ENCODE measurements at places on chromosomes 2 and 18. TPM values are rescaled to one million over a fixed set of nuclear protein-coding genes. Genes with fewer than 3 reads are reported as not detected.

The UGT1A8 gene
- not detected for total RNA-seq

The UGT1A3 gene
- total RNA-seq = not detected

The CDH20 gene
- not detected for total RNA-seq

The CHRNG gene
- total RNA-seq = not detected

The EN1 gene
- total RNA-seq = not detected

The MAPRE3 gene
- total RNA-seq = 29.9 TPM

The KCTD18 gene
- 31.7 TPM for total RNA-seq

The CLEC4F gene
- total RNA-seq = 0.54 TPM

DNA sequence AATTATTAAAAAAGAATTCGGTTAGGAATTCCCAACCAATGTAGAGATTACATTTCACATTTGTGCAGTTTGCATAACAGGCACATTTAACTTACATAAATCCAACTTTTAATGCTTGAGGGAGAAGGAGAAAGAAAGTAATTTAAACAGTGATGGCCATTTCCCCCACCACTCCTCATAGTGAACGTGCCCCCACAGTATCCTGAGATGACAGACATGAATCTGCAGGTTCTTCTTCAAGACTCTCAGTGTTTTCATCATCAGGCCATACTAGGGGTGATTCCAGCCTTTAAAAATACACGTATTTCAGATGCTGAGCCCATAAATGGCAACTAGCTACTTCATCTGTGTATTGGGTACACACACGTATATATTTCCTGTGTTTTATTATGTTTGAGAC is 51.3 kb upstream of the WIPF1 start:
- H3K4me1 ChIP-seq = peaks cover 2% of the 10 kb centered on the region
- H3K27me3 ChIP-seq = no peaks in the 10 kb centered on the region
- peaks cover 2% of the 10 kb centered on the region for H3K36me3 ChIP-seq
- no peak overlapping the region for H3K27ac ChIP-seq
- no peak for DNase-seq
- no peak overlapping the region for H3K4me3 ChIP-seq

DNA sequence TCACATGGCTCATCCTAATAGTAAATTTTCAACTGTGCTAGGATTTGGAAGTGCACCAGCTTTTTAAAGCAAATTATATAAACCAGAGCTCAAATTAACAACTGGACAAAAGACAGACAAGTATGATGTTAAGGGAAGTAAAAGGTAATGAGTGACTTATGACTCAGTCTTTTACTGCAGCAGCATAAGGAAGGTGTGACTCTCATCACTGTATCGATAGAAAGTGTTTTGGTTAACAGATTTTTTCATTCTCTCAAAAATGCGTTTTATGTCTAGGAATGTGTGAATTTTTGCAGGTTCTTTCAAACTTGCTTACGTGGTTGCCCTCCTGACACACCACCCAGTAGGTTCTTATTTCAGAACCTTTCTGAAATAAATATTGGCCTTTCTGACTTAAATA is 244.2 kb upstream of the BOD1L2 start:
- H3K4me3 ChIP-seq = no peak overlapping the region
- no peak for DNase-seq
- H3K36me3 ChIP-seq = no peaks in the 10 kb centered on the region

- H3K4me3 ChIP-seq = no peak overlapping the region
- no peak for DNase-seq
- H3K4me1 ChIP-seq = peaks cover 29% of the 10 kb centered on the region
- no peaks in the 10 kb centered on the region for H3K27me3 ChIP-seq
Measured at GRCh38 chr2:207126724-207127308, 38.9 kb downstream of the KLF7 start.

GRCh38 chr2:176565641-176566323 is 296.5 kb downstream of the MTX2 start:
- H3K4me1 ChIP-seq = no peaks in the 10 kb centered on the region
- H3K4me3 ChIP-seq = no peak overlapping the region
- H3K27ac ChIP-seq = no peak overlapping the region
- H3K27me3 ChIP-seq = no peaks in the 10 kb centered on the region
- no peaks in the 10 kb centered on the region for H3K36me3 ChIP-seq
- DNase-seq = no peak

DNA sequence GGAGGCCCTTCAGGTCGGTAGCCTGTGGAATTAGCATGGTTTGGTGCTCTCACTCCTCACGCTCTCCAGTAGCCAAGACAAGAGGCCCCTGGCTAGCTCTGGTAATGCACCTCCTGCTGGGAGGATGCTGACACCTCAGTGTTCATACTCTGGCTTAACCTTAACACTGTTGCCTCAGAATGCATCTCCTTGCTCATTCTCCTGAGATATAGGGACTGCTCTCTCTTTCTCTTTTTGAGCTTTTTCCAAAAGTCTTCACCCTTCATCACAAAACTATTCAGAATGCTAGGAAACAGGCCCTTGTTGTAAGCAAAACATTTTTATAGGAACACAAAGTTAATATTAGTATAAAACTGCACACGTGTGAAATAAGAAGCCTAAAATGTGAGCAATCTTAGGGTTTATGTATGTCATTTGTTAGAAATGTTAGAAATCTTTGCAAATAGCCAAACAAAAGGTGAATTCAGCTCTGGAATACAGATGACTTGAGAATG is 17.3 kb upstream of the IMPA2 start:
- H3K4me1 ChIP-seq = peaks cover 9% of the 10 kb centered on the region
- no peak for DNase-seq
- H3K36me3 ChIP-seq = no peaks in the 10 kb centered on the region
- H3K27ac ChIP-seq = peak overlapping the region; percentile 44
- no peak overlapping the region for H3K4me3 ChIP-seq

- no peak overlapping the region for H3K27ac ChIP-seq
- no peaks in the 10 kb centered on the region for H3K36me3 ChIP-seq
- no peaks in the 10 kb centered on the region for H3K4me1 ChIP-seq
- no peak for DNase-seq
Measured at GRCh38 chr2:34320056-34320455, 721.0 kb upstream of the FAM98A start.

DNA sequence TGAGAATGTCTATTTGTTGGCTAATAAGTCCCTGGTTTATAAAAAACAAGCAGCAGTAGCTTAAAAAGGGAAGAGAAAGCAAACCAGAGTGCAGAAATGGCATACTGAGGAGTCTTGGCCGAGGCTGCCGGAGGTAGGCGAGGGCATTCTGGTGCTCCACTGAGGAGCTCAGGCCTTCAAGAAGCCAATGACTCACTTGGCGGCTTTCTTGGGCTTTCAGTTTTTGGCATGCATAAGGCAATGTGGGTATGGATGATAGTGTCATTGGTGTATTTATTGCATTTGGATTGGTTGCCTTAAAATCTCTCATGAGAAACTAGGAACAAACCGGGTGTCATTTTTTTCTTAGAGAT is 119.6 kb upstream of the ARL5A start:
- peaks cover 30% of the 10 kb centered on the region for H3K4me1 ChIP-seq
- no peaks in the 10 kb centered on the region for H3K36me3 ChIP-seq
- peak overlapping the region; percentile 87 for H3K27ac ChIP-seq
- H3K4me3 ChIP-seq = peak overlapping the region; percentile 68
- H3K27me3 ChIP-seq = no peaks in the 10 kb centered on the region
- peak; percentile 72 for DNase-seq

DNA sequence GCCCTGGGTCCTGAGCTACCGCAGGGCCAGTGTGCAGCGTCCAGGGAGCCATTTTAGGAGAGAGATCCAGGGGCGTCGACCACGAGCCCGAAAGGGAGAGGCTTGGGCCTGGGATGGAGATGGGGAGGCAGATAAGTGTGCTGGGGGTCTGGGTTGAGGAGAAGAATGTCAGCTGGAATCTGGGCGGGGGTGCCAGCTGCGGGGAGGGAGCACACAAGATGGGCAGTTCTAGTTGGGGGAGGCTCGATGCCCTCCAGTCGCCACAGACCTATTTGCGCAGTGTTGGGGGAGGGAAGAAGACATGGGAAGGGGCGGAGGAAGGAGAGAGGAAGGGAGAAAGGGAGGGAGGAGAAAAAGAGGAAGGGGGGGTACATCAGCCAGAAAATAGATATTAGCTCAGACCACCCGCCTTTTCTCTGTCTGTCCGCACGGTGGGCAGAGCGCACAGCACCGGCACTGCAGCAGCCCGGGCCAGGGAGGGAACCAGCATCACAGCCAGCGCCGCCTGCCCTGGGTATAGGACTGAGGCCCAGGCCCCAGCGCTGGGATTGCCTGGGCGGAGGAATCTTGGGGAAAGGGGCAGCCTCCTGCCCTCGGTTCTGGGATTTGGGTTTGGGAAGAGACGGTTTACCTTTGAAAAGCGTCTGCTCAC is 1.9 kb upstream of the HOXD11 start:
- no peaks in the 10 kb centered on the region for H3K36me3 ChIP-seq
- H3K27ac ChIP-seq = no peak overlapping the region
- H3K4me1 ChIP-seq = peaks cover 12% of the 10 kb centered on the region
- H3K4me3 ChIP-seq = peak overlapping the region; percentile 18
- peaks cover 52% of the 10 kb centered on the region for H3K27me3 ChIP-seq

GRCh38 chr2:161420406-161421074 is 4.4 kb downstream of the TBR1 start:
- peaks cover 43% of the 10 kb centered on the region for H3K27me3 ChIP-seq
- H3K4me1 ChIP-seq = no peaks in the 10 kb centered on the region
- H3K4me3 ChIP-seq = no peak overlapping the region
- no peak overlapping the region for H3K27ac ChIP-seq

DNA sequence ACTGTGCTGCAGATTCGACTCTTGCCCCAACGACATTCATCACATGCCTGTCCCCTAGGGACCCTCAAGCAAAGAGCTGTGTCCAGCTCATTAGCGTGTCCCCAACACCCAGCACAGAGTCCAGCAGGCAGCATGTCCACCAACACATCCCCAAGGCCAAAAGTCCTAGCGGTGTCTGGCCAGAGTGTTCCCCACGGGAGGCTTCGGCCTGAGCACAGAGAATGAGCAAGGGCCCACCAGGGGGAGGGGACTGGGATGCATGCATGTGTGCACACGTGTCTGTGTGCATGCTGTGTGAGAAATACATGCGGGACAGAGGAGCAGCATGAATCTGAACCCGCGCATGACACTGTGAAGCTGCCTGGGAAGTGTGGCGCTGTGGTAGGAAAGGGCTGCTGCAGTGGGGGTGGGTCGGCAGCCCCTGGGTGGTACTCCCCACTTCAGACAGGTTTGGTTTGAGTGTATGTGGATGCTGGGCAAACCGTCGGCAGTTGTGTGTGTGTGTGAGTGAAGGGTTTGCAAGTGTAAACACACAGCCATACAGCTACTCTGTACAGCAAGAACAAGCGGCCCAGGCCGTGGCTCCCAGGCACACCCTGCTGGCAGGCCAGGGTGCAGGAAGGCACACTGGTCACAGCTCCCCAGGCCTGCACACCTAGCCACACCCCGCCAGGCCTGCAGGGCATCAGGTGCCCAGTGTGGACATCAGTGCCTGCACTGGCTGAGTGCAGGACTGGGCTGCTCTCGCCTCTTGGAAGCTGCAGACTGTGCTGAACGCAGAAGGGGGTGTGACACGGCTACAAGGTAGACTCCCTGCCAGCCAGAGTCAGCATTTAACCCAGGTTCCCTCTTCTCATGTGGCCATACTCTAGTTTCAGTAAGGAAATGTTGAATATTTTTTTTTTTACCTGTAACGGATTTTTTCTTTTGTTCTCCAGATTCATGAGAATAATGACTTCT is 19.5 kb upstream of the HES6 start:
- H3K4me3 ChIP-seq = no peak overlapping the region
- DNase-seq = no peak
- peaks cover 3% of the 10 kb centered on the region for H3K4me1 ChIP-seq
- H3K27ac ChIP-seq = no peak overlapping the region
- H3K27me3 ChIP-seq = no peaks in the 10 kb centered on the region
- peaks cover 66% of the 10 kb centered on the region for H3K36me3 ChIP-seq

DNA sequence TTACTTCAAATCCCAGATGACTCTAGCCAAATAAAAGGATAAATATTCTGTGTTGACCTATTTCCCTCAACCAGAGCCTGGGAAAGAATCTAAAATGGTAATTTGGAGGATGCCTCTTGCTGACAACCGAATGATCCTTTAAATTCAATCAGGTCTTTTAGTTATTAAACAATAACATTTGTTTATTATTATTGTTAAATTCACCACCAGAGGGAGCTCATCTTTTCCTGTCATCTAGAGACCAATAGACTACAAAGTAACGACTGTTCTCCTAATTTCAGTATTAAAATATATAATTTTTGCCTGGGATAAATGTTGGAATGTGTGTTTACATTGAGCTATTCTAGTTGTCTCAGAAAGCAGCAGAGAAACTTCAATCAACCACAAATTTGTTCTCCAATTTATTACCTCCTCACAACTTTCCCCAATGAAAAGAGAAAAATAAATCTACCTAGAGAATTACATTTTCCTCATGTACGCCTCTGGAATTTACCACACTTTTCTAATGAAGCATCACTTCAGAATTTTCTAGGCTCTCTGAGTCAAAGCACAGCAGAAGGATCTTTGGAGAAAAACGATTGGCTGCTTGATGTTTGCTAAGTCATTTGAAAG is 142.7 kb downstream of the SCG2 start:
- H3K4me3 ChIP-seq = no peak overlapping the region
- no peak overlapping the region for H3K27ac ChIP-seq
- H3K27me3 ChIP-seq = no peaks in the 10 kb centered on the region

- H3K36me3 ChIP-seq = no peaks in the 10 kb centered on the region
- H3K4me3 ChIP-seq = no peak overlapping the region
- H3K27me3 ChIP-seq = no peaks in the 10 kb centered on the region
Measured at GRCh38 chr2:60512062-60512622, 41.3 kb downstream of the BCL11A start.

GRCh38 chr2:54373855-54374254 is 82.3 kb upstream of the SPTBN1 start:
- no peak for DNase-seq
- no peak overlapping the region for H3K4me3 ChIP-seq
- peaks cover 12% of the 10 kb centered on the region for H3K4me1 ChIP-seq
- no peak overlapping the region for H3K27ac ChIP-seq
- H3K27me3 ChIP-seq = no peaks in the 10 kb centered on the region

GRCh38 chr2:178191004-178191508 is 3.3 kb upstream of the OSBPL6 start:
- no peaks in the 10 kb centered on the region for H3K4me1 ChIP-seq
- H3K27ac ChIP-seq = no peak overlapping the region
- no peaks in the 10 kb centered on the region for H3K36me3 ChIP-seq

DNA sequence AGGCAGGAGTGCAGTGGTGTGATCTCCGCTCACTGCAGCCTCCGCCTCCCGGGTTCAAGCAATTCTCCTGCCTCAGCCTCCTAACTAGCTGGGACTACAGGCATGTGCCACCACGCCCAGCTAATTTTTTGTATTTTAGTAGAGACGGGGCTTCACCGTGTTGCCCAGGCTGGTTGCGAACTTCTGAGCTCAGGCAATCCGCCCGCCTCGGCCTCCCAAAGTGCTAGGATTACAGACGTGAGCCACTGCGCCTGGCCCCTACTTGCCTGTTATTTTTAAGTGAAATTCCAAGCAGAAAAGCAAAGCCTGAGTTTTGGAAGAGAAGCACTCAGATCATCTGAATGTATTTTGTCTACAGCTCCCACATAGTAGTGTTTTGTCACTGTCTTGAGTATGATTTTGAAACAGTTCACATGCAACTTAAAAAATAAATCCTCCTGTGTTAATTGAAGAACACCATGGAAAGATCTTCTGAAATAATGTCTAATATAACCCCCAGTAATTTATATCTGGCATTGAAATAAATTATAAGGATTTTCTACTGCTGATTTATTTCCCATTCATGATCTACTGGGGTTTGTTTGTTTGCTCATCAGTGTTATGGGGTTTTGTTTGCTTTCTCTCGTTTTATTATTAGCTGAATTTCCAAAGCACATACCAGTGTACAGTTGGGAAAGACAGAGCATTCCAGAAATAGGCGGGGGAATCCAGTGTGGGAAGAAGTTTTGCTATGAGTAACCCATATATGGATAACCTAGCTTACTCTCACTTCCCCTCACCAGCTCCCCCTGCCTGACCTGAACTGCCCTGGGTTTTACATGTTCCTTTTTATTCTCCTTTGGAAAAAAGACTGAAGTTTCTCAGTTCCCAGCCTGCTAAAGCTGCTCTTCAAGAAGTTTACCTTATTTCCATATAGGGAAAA is 80.1 kb upstream of the MAP3K20 start:
- no peaks in the 10 kb centered on the region for H3K36me3 ChIP-seq
- no peak overlapping the region for H3K27ac ChIP-seq
- H3K4me1 ChIP-seq = no peaks in the 10 kb centered on the region
- no peaks in the 10 kb centered on the region for H3K27me3 ChIP-seq
